CD8-positive, alpha-beta T cell (primary cell): ENCODE measurements at places on chromosomes 1 and 21.

DNA sequence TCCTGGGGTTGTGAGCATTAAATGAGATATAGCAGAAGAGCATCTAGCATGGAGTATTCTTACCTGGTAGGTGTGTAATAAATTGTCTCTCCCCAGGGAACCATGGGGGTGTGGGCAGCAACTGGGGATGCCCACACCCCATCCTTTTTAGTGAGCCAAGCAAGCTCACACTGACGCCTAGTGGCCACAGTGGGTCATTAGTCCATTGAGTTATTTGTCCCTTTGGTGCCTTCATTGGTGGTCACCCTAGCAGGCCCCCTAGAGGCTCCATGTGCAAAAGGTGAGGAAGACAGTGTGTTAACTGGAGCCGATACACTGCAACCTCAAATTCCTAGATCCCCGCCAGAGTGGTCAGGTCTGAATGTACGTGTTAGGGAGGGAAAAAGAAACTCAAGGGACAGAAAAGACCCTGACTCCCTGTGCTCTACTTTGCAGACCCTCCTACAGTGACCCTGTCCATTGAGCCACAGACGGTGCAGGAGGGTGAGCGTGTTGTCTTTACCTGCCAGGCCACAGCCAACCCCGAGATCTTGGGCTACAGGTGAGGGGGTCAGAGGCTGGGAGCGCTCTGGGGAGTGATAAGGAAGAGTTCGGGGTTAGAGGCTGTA, 93.3 kb upstream of the CD1D start:
- DNase-seq, result no peak

DNA sequence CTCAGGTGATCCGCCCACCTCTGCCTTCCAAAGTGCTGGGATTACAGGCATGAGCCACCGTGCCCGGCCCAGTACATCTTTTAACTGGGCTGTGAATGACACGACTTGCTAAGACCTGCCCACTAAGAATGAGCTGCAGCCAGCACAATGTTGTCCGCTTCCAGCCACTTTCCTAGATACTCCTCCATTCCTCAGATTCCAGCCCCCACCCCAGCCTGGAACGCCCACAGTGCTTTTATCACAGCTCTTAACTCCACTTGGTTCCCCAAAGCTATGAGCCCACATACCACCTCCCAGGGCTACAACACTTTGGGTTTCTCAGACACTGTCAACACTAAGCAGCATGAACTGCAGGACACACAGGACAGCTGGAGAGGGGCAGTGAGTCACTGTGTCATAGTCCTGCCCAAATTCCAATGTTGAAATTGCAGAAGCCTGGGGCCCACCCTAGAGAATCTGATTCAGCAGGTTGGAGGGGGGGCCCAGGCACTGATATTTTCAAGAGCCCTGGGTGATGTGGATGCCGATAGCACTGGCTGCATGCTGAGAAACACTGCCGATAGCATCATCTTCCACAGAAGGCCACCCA, 58.0 kb downstream of the ACBD3 start:
- DNase-seq, result no peak

DNA sequence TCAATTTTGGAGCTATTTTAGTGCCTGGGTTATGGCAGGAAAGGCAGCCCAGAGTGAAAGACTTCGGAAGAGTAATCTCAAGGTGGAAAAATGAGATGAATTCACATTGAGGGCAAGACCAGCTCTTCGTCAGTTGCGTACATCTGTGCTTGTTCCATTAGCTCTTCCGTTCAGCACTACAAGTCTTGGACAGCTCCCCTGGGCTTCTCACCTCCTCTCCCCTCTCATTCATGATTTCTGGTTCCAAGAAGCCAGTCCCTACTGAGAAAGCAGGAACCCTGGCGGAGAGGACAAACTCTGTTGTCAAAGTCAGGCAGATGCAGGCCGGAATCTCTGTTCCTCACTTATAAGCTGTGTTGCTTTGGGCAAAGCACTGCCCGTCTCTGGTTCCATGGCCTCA, 76.5 kb downstream of the ACTL8 start:
- no peak for DNase-seq

DNA sequence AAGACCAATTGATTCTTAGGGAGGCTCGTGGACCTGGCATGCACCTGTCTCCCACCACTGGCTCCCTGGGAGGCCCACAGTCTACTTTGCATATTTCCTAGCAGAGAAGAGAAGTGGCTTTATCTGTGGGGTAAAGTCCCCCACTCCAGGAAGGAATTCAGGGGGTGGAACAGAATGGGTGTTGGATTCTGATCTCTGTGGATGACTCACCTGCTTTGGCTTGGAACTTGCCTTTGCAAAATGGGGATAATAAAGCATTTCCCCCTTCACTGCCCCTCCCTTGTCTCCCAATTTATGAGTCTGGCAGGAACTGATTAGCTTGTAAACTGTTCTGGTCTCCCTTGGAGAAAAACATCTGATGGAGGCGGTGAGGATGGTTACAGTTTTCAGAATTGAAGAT, 21.2 kb upstream of the OTUD3 start:
- no peak for DNase-seq

- no peak for DNase-seq
Measured at GRCh38 chr1:234123867-234124266, 219.4 kb downstream of the SLC35F3 start.

DNA sequence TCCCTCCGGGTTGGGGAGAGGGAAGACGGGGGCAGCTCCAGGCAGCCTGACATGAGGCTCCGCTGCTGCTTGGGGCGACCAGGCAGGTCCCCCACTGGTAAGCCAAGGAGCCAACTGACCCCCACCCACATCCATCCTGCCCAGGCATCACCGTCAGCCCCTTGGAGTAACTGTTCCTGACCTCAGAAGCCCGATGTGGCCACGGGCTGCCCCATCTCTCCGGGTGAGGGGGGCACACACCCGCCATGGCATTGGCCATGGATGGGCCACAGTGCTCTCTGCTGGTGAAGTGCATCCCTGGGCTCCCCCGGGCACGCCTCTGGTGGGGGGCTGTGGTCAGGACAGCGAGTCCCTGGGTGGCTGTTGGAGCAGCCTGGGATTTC, 100.0 kb downstream of the CRYAA start:
- DNase-seq, result no peak
